Fibroblast of skin of back (primary cell): ENCODE measurements at places on chromosomes 13 and 19.

GRCh38 chr19:35337097-35337983 is 8.4 kb downstream of the CD22 start:
- DNase-seq, result no peak

DNA sequence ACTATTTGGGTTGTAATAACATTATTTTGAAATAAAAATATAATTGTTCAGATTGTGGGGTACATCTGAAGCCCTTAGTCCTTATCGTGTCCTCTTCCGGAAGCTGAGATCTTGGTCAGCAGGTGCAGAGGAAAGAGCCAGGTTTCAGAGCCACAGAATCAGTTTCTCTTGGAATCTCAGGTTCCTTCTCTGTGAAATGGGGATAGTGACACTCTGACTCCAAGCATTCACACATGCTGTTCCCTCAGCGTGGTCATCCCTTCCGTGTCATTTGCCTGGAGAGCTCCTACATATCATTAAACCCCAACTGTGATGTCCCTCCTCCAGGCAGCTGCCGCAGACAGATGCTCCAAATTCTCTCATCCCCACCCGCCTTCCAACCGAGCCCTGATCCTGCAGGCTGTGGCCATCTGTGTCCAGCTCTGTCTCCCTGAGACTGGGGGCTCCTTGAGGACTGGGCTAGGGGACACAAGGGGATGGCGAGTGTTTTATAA is 59.8 kb downstream of the AP1M1 start:
- no peak for DNase-seq

DNA sequence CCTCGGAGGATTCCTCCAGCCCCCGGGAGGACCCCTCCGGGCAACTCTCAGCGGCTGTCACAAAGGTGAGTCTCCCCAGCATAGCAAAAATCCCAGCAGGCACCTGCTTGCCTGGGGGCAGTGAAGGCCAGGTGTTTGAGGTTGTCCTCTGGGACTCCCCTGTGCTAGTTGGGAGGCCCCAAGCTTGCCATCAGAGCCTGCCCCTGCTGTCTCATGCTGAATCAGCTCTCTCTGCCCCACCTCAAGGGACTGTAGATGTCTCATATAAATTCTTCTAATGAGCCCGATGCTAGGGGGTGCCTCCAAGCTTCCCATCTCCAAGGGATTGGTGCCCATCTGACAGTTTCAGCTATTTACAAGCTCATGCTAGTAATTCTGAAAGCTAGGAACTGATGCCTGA is 53.6 kb downstream of the NWD1 start:
- DNase-seq, result no peak

GRCh38 chr19:45424191-45425058 is 708 bp upstream of the ERCC1 start:
- peak; percentile 98 for DNase-seq

DNA sequence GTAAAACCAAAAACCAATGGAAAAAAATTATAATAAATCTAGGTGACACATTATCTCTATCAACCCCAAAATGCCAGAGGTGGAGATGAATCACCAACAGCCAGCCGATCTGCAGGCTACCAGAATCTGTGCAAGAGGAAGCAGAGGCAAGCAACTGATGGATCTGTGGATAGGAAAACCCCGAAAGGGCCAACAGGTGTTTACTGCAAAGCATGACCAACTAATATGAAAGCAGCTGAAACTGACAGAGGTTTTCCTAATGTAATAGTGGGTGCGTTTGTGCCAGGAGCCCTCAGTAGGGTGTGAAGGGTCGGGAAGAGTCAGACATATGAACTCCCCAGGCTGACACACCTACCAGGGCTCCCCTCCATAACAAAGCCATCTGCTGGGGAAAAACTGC is 554.6 kb downstream of the RFC3 start:
- no peak for DNase-seq

GRCh38 chr19:48479686-48480085 is 10.5 kb downstream of the CYTH2 start:
- no peak for DNase-seq

GRCh38 chr19:5870986-5871394 is 650 bp upstream of the FUT5 start:
- DNase-seq, result no peak

- DNase-seq, result no peak
Measured at GRCh38 chr13:36108954-36109353, 22.2 kb downstream of the DCLK1 start.
